T-helper 1 cell (primary cell): ENCODE measurements at places on chromosomes 16 and 17.

DNA sequence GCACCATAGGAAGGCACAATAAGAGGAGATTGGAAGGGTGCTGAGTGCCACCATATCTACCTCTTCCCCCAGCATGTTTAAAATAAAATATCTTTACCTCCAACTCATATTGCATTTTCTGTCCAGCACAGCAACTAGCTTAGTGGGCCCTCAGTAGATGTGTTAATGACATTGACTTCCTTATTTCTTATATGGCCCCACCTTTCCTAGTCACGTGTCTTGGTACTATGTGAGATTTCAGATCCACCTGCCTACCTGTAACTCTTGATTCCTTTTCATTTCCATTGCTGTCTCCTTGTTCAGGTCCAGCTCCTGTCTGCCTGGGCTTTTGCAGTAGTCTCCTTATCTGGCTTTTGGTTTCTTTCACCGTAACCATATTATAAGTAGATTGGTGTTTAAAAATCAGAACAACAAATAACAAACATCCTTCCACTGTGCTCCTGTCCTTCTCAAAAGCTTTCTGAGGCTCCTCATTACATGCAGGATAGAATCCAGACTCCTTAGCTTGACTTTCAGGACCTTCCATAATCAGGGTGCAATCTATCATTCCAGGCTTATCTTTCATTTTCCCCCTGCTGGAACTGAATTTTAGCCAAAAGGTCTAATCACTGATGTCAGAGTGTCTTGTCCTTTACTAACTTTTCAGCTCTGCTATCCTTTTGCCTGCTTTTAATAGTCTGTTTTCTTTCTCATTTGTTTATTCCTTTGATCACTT, 71.3 kb downstream of the FTO start:
- DNase-seq, result no peak

DNA sequence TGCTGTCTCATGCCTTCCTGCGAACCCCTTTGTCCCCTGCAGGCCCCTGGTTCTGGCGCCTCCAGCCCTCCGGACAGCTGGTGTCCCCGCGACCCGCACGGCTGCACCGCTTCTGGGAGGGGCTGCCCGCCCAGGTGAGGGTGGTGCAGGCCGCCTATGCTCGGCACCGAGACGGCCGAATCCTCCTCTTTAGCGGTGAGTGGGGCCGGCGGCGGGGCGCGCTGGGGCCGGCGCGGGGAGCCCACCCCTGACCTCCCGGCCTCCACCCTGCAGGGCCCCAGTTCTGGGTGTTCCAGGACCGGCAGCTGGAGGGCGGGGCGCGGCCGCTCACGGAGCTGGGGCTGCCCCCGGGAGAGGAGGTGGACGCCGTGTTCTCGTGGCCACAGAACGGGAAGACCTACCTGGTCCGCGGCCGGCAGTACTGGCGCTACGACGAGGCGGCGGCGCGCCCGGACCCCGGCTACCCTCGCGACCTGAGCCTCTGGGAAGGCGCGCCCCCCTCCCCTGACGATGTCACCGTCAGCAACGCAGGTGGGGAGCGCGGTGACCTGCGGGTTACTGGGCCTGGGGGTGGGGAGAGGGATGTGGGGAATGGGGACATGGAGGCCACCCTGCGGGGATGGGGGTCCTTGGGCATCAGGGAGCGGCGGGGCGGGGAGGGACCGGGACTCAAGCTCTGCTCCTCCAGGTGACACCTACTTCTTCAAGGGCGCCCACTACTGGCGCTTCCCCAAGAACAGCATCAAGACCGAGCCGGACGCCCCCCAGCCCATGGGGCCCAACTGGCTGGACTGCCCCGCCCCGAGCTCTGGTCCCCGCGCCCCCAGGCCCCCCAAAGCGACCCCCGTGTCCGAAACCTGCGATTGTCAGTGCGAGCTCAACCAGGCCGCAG, 7.1 kb upstream of the IL32 start:
- DNase-seq, result peak; percentile 43

GRCh38 chr17:62703776-62704380, 76.4 kb downstream of the MRC2 start:
- DNase-seq, result peak; percentile 59

DNA sequence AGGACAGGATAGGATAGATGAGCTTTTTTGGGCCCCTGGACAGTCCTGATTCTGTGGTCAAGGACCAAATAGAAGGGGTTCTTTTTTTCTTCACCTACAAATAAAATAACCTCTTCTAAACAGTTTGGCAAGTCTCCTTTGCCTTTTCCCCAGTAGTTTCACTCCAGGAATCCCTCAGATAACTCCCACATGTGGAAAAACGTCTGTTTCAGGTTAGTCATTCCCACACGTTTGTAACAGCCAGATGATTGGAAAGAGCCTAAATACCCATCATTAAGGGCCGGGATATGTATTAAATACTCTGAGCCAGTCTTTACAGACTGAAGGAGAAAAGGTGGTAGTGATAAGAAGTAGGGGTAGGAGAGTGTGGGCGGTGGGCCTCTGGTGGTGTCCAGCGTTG, 58.3 kb downstream of the PLD6 start:
- DNase-seq, result no peak

- no peak for DNase-seq
Observed at GRCh38 chr17:77436058-77436442, 295.3 kb downstream of the SEC14L1 start.

DNA sequence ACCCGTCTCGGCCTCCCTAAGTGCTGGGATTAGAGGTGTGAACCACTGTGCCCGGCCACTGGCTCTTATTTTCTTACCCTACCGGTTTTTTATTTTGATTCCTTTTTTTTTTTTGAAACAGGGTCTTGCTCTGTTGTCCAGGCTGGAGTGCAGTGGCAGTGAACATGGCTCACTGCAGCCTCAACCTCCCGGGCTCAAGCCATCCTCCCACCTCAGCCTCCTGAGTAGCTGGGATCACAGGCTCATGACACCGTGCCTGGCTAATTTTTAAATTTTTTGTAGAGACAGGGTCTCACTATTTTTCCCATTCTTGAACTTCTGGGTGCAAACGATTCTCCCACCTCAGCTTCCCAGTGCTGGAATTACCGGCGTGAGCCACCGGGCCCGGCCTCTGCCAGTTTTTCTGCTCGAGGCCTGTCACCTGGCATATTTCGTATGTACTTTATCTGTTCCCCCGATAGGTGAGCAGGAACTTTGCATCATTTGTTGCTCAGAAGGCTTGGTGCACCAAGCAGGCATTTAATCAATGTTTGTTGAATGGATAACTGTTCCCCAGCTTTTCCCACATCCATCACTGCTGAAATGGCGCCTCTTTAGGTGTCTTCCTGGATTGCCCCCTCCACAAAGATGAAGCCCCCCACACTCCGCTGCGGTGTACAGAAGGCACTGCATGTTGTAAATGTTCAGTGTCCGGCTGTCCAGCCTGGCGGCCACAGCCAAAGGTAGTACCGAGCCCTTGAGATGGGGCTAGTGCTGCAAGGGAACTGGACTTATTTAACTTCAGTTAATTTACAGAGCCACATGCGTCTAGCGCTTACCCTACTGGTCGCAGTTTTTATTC, 858 bp upstream of the TELO2 start:
- no peak for DNase-seq

DNA sequence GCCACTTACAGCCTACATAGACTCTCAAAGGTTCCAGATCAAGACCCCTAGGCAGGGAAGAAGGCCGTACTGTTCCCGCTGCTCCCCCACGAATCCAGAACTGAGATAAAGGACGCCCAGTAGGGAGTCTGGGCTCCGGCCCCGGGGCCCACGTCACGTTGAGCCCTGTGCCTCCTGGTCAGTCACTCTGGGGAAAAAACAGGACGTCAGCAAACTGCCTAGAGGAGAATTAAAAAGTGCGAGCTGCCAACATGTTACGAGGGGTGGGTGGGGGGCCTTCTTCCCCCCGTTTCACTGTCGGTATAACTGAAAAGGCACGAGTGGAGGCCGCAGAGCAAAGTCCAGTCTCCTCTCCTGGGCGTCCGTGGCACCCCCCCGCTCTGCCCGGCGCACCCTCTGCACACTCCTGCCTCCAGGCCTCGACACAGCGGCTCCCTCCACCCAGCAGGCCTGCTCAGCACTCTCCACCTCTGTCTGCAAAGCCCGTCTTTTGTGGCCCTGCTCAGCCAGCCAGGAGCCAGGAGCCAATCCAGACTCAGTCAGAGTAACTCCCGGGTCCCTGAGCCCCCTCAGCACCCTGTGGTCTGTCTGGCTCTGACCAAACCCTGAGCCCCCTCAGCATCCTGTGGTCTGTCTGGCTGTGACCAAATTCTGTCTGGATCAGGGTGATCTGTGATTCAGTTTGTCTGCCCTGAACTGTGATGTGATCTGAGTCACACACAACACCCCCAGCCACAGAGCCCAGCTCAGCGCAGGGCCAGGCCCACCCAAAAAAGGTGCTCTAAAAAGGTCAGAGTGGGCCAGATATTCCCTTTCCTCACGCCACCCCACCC, 6.2 kb downstream of the ITGAE start:
- DNase-seq, result no peak

DNA sequence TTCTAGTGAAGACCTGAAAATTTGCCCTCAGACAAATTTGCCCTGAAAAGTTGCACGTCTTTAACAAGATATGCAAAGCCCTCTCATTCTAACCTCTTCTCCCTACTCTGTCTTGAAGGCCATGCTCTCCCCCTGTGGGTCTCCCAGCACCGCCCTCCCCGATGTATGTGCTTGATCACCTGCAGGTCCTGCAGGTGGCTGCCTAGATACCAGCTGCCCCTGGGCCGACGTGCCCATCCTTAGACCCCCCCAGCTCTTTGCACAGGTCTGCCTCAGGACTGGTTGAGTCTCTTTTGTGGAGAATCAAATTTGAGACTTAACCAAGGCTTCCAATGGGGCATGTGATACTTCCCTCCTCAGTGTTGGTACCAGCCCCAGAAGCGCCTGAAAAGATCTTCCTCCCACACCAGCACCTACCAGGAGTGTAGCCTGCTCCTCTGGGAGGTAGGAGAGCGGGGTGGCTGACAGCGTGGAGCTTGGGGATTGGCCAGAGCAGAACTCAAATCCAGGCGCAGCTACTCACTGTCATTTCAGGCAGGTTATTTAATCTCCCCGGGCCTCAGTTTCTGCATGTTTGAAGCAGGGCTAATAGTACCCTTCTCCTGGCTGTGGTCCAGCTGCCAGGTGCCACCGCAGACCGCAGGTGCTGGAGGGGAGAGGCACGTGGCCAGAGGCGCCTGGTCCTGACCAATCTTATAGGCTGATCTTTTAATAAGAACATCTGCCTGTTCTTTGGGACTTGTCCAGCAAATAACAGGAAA, 4.5 kb upstream of the MRPL38 start:
- no peak for DNase-seq

- no peak for DNase-seq
Observed at GRCh38 chr16:51919736-51920135, 627.2 kb downstream of the TOX3 start.

- DNase-seq, result peak; percentile 42
Observed at GRCh38 chr17:47847341-47848197, 3.4 kb downstream of the SP6 start.

GRCh38 chr16:89344458-89344834, 126.9 kb downstream of the ZNF778 start:
- no peak for DNase-seq

DNA sequence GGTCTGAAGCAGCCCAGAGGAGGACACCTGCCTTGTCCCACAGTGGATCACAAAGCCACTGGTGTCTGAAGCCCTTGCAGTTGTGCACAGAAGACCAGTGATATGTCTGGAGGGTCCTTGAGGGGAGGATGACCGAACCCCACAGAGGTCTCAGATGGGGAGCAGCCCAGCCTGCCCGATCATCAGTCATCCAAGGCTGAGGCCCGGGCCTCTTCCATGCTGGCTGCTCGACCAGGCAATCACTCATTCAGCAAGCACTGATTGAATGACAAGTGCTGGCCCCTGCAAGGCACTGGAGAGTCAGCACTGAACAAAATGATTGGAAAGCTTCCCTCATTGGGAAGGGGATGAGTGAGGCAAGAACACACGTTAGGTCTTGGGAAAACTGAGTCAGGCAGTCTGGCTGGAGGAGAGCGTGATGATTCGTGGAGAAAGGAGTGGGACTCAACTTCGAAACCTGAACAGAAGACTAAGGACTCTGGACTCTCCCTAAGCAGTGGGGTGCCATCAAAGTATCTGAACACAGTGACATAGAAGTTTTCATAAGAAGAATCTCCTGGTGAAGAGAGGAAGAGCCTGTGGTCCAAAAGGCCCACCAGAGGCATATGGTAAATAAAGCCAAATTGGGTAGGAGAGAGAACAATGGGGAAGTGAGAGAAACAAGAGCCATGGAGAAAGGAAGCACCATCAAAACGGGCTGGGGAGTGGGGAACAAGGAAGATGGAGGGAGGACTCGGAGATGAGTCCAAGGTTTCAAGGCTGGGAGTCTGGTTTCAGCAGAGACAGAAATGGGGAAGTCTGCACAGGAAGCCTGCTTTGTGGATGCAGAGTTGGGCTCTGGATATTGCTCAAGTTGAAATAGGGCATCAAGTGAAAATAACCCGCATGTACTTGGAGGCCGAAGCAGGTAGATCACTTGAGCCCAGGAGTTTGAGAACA, 10.2 kb downstream of the PIK3R5 start:
- no peak for DNase-seq

GRCh38 chr16:29790183-29790948, at the start of gene KIF22:
Gene KIF22 (plus strand): TSS chr16:29790751. CDS start chr16:29790760, 9 bp downstream.
- DNase-seq, result peak; percentile 100

DNA sequence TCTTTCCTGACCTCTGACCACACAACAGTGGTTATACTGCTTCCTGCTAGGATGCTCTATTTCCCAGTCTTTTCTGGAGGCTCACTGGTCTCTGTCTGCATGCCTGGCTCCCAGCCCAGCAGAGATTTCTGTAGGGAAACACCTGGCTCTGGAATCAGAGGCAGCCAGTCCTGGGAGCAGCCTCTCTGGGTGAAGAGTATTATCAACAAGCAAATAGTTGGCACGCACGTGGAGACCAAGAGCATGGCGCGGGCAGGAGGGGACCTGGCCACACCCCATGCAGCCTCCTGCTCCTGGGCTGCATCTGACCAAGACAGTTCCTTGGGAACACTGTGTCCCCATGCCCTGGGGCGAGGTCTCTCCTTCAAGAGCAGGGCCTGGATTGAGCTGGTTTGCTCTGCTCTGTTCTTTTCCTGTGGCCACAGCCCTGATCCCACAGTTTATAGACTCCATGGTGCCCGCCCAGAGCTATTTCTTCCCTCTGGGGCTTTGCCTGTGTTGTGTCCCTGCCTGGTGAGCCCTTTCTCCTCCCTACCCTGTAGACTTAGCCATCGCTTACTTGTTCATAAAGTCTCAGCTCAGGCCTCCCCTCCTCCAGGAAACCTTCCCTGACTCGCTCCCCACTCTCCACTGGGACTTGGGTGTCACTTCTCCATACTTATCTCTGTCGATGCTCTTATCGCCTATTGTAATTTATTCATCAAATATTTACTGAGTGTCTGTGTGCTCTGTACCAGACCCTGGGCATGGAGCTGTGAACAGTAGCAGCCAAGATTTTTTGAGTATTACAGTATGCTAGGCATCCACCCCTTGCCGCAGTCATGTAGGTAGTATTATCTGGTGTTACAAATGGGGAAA, 60.6 kb downstream of the SCNN1B start:
- no peak for DNase-seq

- no peak for DNase-seq
Observed at GRCh38 chr16:82007189-82007588, 4.1 kb downstream of the SDR42E1 start.
